ENCODE measurements at places on chromosomes 16 and 17.

GRCh38 chr17:37413875-37414519 is 7.3 kb downstream of the TADA2A start:
- DNase-seq, result no peak

DNA sequence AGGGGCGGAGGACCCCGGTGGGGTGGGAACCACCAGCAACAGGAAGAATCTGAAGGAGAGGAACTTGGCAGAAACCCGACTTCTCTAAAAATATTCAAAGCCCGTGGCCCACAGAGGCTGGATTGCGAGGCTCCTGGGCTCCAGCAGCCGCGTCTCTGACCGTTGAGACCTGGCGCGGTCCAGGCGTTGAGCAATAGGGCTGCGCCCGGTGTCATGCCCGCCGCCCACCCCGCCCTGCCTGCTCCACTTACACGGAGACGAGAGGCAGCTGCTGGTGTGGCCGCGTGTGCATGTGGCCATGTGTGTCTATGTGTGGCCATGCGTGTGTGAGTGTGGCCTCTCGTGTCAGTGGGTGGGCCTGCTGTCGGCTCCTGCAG is 83.6 kb downstream of the IRF8 start:
- no peak for DNase-seq

- no peak for DNase-seq
Measured at GRCh38 chr16:2095315-2095853, 40.3 kb downstream of the PKD1 start.

DNA sequence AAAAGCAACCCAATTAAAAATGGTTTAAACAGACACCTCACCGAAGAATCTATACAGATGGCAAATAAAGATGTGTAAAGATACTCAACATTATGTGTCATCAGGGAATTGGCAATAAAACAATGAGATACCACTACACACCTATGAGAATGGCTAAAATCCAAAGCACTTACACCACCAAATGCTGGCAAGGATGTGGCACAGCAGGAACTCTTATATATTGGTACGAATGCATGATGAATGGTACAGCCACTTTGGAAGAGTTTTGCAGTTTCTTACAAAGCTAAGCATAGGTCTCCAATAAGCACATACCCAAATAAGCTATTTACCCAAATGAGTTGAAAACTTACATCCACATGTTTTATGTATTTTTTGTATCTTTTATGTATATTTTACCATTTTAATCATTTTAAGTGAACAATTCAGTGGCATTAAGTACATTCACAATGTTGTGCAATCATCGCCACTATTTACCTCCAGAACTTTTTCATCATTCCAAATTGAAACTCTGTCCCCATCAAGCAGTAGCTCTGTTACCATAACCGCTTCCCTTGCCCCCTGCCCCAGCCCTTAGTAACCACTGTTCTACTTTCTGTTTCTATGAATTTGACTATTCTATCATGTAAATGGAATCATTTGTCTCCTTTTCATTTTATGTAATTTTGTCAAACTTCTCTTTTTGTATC is 6.7 kb upstream of the ALDH3A2 start:
- DNase-seq, result no peak

DNA sequence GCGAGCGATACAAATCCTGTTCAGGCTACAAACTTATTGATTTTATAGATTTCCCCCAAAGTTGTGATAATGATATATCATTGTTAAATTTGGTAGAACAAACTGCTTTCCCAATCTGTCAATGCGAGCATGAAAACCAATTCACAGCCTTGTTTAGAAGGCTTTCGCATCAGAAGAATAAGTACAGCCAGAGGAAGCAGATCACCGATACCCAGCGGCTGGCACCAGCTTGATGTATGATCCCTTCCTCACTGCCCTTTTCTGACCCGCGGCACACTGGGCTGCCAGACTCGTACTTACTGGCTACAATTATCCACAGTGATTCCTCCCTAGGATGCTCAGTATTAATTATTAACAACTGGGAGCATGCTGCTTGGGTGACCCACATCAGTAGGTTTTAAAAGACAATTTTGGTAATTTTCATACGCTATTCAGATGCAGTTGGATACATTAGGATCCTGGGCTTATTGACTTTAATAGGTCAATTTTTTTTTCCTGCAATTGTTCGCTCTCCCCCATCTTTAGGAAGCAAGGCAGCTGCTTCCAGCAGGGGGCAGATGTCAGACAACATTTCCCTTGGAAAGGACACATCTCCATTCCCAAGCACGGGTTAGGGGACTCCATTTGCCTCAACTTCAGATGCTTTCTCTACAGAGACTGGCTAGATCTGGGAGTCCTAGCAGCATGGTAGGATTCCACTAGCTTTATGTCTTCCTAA is 582.7 kb upstream of the PSMD7 start:
- DNase-seq, result no peak

DNA sequence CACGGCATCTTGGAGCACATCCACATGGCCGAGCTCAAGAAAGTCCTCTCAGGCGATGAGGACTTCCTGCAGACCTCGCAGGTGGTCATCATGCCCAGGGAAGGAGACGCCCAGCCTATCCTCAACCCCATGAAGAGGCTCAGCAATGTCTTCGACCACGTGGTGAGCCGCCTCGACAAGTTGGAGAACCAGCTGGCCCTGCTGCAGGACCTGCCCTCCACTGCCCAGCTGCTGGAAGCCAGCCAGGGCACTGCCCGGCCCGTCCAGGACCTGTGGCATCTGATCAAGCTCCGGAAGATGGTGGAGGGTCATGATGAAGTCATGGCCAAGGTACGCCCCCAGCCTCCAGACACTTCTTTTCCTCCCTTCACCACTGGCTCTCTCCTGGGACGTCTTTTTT is 440 bp downstream of the C16orf96 start:
- DNase-seq, result no peak

GRCh38 chr17:52026075-52026474 is 132.4 kb downstream of the CA10 start:
- DNase-seq, result no peak

DNA sequence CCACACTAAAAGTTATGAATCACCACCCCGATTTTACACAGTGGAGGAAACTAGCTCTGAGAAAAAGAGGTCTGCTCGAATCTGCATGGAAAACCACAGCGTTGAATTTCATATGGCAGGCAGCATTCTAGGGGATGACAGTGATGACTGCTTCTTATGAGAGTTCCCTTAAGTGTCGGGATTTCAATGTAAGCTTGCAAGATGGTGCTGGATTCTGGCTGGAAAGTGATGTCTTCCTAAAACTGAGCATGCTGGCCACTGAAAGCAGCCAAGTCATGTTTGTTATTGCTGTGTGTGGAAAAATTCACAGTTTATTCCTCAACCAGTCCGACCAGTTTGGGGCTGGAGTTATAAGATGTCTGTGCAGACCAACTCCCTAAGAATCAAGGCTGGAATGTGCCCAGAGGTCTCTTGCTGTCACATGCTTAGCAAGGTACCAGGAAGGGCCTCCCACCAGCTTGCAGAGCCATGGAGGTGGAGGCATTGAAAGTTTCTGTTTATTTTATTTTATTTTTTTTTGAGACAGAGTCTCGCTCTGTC is 37.2 kb upstream of the GAN start:
- DNase-seq, result no peak

- DNase-seq, result no peak
Measured at GRCh38 chr17:57541472-57542394, 203.4 kb downstream of the CCDC182 start.
